ENCODE measurements at places on chromosomes 4 and X. TPM values are rescaled to one million over a fixed set of nuclear protein-coding genes. Genes with fewer than 3 reads are reported as not detected.

- DNase-seq: no peak
Measured at GRCh38 chr4:176879380-176880116, 86.8 kb upstream of the VEGFC start.

DNA sequence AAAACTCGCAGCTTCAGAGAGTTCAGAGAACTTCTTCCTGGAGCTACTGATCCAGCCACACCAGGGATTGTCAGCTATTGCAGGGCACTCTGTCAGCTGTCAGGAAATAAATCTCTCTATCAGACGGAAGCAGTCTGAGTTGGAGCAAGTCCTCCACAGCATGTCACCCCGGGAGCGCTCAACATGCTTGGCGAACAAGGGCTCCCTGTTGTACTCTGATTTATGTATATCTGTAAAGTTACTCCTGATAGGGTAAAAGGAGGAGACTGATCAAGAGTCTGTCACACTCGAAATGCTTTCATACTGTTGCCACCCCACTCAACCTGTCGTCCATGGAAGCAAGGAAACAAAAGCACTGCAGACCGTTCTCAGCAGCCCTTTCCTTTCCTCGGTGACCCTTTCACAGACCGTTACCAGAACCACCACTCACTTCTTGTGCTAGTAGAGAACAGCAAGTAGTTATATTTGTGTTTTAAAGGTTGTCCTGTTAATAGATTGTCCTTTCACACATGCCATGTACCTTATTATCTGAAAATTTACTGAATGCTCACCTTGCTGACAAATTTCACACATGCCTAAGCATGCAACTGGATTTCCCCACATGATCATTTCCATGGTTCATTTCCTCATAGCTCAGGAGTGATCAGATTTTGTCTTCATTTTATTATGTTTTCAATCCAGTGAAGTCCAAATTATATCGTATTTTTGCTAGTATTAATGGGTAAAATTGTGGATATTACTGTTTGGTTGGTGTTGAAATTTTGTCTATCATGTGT, 2108.9 kb upstream of the TENM3 start:
- DNase-seq: peak; percentile 29

GRCh38 chr4:121100093-121100775, 27.9 kb upstream of the NDNF start:
- no peak for DNase-seq

DNA sequence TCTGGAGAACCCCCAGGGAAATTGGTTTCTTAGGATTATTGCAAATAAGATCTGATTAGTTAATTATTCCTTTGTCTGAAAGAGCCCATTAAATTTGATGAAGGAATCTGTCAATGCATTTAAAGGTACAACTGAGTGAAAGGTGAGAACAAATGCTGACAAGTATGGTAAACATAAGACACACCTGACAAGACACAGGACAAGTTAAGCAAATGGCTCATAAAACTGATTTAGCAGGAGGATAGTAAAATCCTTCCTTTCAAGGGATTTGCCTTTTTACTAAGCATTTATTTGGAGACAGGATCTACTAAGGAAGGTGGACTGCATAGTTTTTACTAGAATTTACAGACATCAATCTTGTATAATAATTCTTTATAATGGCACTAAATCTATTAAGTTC, 553.9 kb downstream of the SPRY1 start:
- DNase-seq: no peak

GRCh38 chr4:165785337-165785736, 87.7 kb upstream of the TLL1 start:
- no peak for DNase-seq

DNA sequence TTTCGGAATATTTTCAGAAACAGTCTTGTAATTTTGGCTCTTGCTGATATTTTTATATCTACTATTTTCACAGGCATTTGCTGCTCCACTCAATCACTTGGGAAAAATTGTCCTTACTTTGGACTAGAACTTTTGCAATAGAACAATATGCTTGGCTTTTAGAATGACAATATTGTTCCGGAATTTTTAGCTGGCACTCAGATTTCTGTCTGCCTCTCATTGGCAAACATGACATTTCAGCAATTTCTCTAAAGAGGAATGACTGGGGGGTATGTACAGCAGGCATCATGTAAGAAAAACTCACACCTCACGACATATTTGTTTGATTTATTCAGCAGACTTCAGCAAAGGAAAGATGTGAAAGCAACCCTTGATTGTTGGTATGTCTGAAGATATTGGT, 243.6 kb upstream of the GPRIN3 start:
- DNase-seq: no peak

Gene TKTL1
- total RNA-seq: 22.4 TPM

Measured in umbilical cord (tissue), 2 donors.